ENCODE measurements at places on chromosomes 2 and 18.

DNA sequence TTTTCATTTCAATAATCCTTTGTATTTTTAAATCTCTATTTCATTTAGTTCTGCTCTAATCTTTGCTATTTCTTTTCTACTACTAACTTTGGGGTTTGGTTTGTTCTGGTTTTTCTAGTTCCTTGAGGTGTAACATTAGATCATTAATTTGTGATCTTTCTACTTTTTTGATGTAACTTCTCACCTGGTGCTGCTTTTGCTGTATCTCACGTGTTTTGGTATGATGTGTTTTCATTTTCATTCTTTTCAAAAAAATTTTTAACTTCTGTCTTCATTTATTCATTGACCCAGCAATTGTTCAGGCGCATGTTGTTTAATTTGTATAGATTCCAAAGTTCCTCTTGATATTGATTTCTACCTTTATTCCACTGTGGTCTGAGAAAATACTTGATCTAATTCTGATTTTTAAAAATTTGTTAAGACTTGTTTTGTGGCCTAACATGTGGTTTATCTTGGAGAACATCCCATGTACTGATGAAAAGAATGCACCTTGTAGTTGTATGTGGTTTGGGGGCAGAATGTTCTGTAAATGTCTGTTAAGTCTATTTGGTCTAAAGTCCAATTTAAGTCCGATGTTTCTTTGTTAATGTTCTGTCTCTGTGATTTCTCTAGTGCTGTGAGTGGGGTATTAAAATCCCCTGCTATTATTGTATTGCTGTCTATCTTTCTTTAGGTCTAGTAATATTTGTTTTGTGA lies 17.3 kb upstream of the MALT1 start:
- DNase-seq, result no peak

GRCh38 chr18:33987206-33987605 lies 237.5 kb downstream of the NOL4 start:
- no peak for DNase-seq

DNA sequence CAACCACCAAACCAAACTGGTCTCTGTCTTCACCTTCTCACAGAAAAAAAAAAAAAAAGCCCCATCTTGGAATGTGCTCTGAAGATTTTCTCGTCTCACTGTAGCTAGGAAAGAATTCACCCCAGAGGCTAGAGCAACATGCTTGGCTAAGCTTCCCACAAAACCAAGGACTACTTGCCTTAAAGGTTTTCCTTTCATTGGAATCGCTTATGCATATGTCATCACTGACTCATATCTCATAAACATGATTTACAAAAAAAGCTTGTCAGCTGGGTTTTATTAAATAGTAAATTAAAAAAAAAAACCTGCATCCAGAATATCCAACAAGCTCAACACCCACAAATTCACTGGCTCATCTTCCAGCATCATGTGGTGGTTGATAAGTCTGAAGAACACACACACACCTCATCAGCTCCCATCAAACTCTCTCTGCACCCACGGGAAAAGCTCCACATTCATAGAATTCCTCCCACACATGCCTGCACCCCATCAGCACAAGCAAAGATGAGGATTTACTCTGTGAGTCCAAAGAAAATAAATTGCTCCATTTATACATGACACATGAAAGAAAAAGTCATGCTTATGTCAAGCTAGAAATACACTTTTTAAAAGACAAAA lies 182.0 kb upstream of the TRIB2 start:
- DNase-seq, result no peak

GRCh38 chr18:48324651-48325050 lies 84.5 kb downstream of the ZBTB7C start:
- no peak for DNase-seq

DNA sequence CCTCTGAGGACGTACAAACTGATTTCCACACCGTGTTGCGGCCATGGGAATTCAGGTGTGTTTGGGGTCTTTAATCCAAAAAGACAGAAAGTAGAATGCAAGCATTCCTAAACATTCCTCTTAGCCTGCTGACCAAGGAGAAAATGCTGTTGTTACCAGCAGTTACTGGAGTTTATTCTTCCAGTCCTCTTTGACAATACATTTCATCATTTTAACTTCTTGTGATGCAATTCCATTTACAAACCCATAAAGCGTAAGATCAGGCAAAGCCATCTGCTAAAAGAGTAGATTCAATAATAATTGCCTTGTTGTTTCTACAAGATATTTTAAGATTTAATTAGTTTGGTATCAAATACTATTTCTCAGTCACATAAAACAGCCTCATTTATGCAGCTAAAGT lies 32.7 kb downstream of the SPIRE1 start:
- no peak for DNase-seq

- DNase-seq, result no peak
Observed at GRCh38 chr2:81068144-81068543, 763.6 kb upstream of the LRRTM1 start.

DNA sequence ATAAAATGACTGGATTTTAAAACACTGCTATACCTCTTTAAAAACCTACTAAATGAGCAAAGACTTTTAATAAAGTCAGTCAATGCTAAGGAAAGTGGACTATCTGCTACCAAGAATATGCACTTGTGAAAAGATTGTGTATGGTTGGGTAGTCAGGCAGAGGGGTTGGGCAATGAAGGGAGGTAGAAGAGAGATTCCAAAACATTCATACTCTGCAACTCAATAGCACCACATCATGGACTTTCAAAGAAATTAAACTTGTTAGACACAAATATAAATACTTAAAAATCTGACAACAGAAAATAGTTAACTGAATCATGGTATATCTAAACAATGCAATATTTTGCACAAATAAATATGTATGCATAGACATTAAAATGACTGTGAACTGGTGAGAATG lies 139.9 kb upstream of the MAPRE2 start:
- DNase-seq, result no peak

GRCh38 chr2:157158111-157158510 lies 99.4 kb upstream of the GALNT5 start:
- no peak for DNase-seq

- DNase-seq, result no peak
Observed at GRCh38 chr2:203853271-203853670, 14.3 kb upstream of the CTLA4 start.

- no peak for DNase-seq
Observed at GRCh38 chr18:44495151-44495550, 185.5 kb upstream of the SETBP1 start.

Measured in GM12892 (cell line).